ENCODE measurements at places on chromosomes 1 and 21.

DNA sequence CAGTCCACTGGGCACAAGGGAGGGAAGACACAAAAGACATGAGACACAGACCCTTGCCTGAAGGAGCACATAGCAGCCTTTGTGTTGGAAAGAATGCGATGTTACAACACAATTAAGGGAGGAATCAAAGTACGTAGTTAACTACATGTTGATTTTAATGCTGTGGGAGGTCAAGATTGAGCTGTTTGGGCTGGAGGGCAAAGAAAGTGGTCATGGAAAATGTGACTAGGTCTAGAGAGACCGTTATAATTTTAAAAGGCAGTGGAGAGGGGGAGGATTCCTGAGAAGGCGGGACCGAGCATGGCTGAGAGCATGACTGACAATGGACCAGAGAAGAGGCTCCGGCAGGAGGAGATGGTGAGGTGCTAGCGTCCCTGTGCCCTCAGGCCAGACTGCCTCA lies 111.8 kb upstream of the ATP1A1 start:
- DNase-seq: no peak

DNA sequence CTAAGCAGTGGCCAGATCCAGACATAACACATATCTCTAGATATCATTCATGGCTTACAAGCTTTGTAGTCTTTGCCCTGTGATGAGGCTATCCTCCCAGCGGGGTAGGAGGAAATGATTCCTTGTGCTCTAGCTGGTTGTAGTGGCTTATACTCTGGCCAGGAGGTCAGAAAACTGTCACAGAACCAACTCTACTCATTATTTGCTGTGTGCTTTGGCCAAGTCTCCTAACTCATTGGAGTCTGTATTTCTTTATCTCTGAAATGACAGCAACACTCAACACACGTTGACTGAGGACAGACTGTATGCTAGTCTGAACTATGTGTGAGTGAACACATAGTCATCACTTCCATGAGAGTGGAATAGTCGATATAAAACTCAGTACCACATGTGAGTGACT lies 116.7 kb upstream of the F3 start:
- no peak for DNase-seq

GRCh38 chr1:40848530-40849189 lies 13.5 kb downstream of the CITED4 start:
- no peak for DNase-seq

- no peak for DNase-seq
Observed at GRCh38 chr1:208369658-208370057, 125.5 kb upstream of the PLXNA2 start.

- no peak for DNase-seq
Observed at GRCh38 chr1:117639741-117640140, 33.9 kb downstream of the TENT5C start.

- DNase-seq: no peak
Observed at GRCh38 chr1:4749406-4749805, 95.0 kb downstream of the AJAP1 start.

- no peak for DNase-seq
Observed at GRCh38 chr1:205939690-205940330, 3.4 kb downstream of the SLC26A9 start.

GRCh38 chr1:31584869-31585735 lies 8.8 kb downstream of the TINAGL1 start:
- no peak for DNase-seq

DNA sequence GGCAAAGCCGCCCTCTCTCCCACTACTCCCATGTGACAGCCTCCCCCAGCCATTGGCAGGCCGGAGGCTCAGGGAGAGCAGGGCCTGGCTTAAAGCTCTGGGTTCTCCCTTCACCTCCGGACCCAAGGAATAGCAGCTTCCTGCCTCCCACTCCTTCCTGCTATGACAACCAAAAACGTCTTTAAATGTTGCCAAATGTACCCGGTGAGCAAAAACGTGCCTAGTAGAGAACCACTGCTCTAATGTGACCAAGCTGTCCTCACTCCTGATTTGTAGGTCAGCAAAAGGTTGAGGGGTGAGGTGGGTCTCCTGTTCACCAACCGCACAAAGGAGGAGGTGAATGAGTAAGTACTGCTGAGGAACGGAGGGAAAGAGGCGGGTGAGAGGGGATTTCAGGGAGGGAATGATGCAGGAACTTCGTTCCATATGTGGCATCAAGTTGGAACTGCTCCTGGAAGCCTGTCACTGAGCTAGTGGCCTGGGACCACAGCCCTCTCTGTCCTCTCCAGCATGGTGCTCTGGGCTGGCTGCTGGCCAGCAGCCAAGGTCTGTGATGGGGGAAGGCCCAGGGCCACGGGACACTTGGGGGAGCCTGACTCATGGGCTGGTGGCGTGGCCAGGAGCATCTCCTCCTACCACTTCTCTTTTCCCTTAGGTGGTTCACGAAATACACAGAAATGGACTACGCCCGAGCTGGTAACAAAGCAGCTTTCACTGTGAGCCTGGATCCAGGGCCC lies 5.7 kb downstream of the MRTO4 start:
- no peak for DNase-seq

- no peak for DNase-seq
Observed at GRCh38 chr1:64567426-64568170, 97.7 kb downstream of the CACHD1 start.

GRCh38 chr1:230717251-230717650 lies 3.3 kb upstream of the AGT start:
- DNase-seq: no peak

DNA sequence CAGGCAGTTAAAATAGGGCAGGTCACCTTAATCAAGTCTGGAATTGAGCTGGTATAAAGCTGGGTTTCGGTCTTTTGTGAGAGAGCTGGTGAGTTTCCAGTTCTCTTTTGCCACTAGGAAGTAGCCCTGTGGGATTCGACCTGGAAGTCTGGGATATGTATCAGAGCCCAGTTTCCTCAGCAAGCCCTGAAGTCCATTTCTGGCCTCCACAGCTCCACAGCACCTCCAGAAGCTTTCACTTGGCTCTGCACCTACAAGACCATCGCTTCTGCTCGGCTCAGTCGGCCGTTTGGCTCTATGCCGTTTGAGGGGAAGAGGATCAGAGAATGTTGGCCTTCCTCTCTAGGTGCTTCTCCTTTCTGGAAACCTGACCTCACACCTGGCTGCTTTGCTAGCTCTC lies 148.0 kb downstream of the GALNT2 start:
- DNase-seq: no peak

DNA sequence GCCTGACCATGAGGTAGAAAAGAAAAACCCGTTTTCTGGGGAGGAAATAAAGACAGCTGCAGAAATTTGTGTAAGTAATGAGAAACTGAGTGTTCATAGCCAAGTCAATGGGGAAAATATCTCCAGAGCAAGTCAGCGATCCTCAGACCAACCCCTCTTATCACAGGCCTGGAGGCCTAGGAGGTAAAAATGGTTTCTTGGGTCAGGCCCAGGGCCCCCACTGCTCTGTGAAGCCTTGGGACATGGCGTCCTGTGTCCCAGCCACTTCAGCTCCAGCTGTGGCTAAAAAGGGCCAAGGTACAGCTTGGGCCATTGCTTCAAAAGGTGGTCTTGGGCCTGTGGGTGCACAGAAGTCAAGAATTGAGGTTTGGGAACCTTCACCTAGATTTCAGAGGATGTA lies 101.0 kb downstream of the NPHS2 start:
- no peak for DNase-seq

DNA sequence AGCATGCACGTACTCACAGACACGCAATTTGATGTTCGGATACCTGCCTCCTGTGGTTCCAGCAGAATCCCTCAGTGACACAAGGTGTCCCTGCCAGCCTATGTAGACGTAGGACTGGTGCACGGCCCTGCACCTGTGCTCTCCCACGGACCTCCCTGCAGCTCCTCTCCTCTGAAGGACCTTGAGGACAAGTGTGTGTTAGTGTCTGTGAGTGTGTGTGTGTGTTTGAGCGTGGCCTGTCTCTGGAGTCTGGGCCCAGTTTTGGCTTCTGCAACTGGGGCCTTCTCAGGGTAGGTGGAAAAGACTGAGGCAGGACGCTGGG lies 22.5 kb upstream of the DMBX1 start:
- DNase-seq: no peak

GRCh38 chr21:36028127-36029069 lies 31.9 kb downstream of the SETD4 start:
- DNase-seq: peak; percentile 57

GRCh38 chr1:145750426-145750825 lies 31.1 kb downstream of the CD160 start:
- DNase-seq: no peak

GRCh38 chr21:14875704-14876523 lies 188.9 kb downstream of the NRIP1 start:
- no peak for DNase-seq

GRCh38 chr1:31523012-31523411 lies 53.3 kb upstream of the TINAGL1 start:
- no peak for DNase-seq

DNA sequence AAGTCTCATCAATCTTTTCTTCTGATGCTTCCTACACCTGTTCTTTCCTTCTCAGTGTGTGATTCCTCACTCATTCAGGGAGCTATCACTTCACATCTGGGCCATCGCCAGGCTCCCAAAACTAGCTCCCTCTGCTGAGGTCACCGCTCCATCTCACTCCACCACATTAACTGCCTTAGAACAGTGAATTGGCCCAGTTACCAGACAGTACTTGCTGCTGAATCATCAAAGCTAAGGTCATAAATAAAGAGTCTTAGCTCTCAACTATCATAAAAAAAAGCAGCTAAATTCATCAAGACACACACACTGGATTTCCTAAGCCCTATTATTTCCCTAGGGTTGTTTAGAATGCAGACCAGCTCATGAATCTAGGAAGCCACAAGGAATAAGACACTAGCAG lies 18.8 kb upstream of the SRM start:
- DNase-seq: no peak

- DNase-seq: no peak
Observed at GRCh38 chr21:21690068-21690665, 692.0 kb downstream of the NCAM2 start.

- no peak for DNase-seq
Observed at GRCh38 chr1:22527555-22528296, 35.6 kb upstream of the EPHA8 start.

DNA sequence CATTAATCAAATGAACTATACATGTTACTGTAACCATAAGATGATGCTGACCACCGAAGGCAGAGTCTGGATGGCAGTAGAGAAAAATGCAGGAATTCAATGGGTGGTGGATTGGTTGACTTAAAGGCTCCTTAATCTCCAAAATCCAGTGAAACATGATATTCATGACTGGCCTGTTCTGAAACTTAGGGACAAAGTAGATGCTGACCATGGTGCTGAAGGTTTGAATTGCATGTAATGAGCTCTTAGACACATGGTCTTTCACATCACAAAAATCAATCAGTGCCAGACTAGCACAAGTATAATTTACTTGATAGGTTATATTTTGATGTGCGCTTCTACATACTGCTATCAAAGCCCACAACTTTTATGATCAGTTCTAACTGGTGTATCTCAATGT lies 30.9 kb upstream of the NTMT2 start:
- no peak for DNase-seq

DNA sequence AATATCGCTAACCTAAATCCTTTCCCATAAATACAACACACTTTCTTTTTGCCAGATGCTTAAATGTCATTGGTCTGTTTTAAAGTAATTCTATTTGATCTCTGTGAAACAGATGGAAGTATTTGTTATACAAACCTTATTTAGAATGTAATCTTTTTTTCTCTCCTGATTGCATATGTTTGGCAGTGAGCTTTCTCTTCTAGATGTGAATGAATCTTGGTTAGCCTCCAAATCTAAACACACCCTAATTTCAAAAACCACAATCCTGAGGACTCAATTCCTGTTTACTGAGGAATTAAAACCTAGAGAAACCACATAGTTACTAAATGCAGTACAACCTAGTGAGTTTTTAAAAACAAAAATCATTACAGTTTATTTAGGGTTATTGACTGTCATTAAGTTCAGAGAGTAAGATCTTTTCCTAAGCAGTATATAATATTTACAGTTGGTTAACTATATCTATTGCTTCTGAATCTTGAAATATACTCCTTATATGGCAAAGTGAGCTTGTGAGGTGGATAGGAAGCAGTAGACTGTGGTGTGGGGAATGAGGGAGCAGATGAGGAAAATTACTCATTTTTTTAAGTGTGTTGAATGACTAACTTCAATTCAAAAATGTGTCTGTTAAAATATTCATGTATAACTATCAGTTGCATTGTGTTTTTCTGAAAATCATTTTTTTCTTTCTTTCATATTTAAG lies 218.7 kb downstream of the FMN2 start:
- DNase-seq: no peak

DNA sequence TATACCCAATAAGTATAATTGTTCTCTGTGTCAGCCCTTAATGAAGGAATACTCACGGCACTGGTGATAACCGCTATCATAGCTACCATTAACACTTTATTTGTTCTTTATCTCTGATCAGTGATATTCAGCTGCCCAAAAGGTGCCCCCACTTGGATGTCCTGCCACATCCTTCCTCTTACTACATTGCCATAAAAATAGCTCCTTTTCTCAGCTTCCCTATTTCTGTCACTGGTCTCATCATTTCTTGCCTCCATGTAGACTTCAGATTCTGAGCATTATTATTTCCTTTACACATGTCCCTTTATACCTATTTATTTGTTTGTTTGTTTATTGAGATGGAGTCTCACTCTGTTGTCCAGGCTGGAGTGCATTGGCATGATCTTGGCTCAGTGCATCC lies 2.7 kb upstream of the RAB29 start:
- no peak for DNase-seq

DNA sequence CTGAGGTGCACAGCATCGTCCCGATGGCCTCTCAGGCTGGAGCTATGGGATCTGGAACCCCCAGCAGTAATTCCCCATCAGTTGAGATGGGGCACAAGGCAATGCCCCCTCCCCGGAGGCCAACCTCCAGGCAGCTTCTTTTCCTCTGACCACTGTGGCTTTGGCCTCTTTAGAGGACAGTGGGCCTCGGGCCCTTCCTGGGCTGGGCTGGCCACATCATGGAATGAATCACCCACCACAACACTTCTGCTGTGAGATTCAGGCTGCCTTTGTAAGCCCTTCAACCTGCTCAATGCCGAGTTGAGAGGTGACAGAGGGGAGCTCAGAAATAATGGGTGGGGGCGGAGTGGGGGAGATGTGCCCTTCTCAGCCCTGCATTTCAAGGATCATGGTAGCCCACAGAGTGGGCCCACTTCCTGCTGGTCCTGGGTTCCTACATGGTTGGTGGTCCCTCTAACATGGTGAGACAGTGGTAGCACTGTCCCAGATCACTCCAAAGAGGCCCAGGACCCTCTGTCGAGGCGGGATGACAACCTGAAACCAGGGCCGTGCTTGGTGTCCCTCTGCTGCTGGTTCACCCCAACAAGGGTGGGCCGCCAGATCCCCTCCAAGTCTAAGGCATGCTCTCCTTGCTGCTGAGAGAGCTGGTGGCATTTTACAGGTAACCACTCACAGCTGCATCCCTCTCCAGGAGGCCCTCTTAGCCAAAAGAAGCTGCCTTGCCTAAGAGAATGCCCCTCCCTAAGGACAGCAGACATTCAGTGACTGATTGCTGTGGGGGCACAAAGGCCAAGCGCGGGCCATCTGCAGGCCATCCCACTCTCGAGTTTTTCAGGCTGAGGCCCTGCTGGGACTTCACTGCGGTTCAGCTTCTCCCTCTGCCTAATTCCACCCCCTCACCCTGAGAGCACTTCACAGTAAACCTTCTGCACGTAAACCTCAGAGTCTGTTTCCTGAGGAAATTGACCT lies 29.7 kb upstream of the EVA1B start:
- DNase-seq: no peak

- DNase-seq: no peak
Observed at GRCh38 chr1:110224240-110224995, 14.3 kb downstream of the KCNC4 start.

All from stimulated activated CD4-positive, alpha-beta T cell treated with anti-CD3 and anti-CD28 coated beads, Interleukin-4, amount 100 ng/mL, for 1 hour (primary cell).